ENCODE measurements at places on chromosomes 4 and X.

DNA sequence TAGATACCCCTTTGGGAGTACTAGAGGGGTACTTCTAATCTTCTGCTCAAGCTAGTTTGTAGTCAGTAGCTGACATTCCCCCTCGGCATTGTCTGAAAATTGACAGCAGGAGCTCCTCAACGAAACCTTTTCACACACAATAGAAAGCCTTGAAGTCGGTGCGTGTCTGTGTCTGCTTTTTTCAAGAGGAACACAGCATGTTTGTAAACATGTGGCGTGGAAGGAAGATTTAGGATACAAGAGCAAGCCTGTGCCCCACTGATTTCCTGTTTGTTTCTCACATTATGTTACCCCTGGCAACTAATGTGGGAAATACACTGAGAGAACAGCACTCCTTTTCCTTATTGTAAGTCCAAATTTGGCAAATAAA, 252.6 kb downstream of the ANKRD50 start:
- no peak for DNase-seq

GRCh38 chrX:77900688-77901087, 1.4 kb downstream of the COX7B start:
- DNase-seq: no peak

- no peak for DNase-seq
Measured at GRCh38 chrX:19613645-19614323, 98.5 kb upstream of the MAP3K15 start.

- no peak for DNase-seq
Measured at GRCh38 chr4:20362148-20362547, 110.4 kb downstream of the SLIT2 start.

GRCh38 chrX:151396825-151397740, at the start of gene VMA21:
Gene VMA21, plus strand, starts transcription at chrX:151397206. Its CDS starts 103 bp downstream, at chrX:151397309.
- peak; percentile 81 for DNase-seq

- peak; percentile 8 for DNase-seq
Measured at GRCh38 chr4:54322818-54323417, 93.8 kb downstream of the PDGFRA start.

GRCh38 chr4:145045180-145045579, 52.8 kb downstream of the ANAPC10 start:
- DNase-seq: no peak

- no peak for DNase-seq
Measured at GRCh38 chrX:153634236-153634635, 12.8 kb upstream of the DUSP9 start.

GRCh38 chr4:169249214-169249973, 21.4 kb downstream of the SH3RF1 start:
- no peak for DNase-seq

- no peak for DNase-seq
Measured at GRCh38 chr4:82851885-82852750, 38.8 kb downstream of the SEC31A start.

- no peak for DNase-seq
Measured at GRCh38 chr4:137032222-137032621, 500.1 kb downstream of the PCDH18 start.

GRCh38 chr4:101355767-101356702, 8.7 kb upstream of the PPP3CA start:
- DNase-seq: no peak

Measured in stimulated activated naive CD4-positive, alpha-beta T cell treated with Interleukin-2 at 50 U/mL for 16 hours (primary cell).